GM19239 (cell line): ENCODE measurements at places on chromosomes 2 and 18.

DNA sequence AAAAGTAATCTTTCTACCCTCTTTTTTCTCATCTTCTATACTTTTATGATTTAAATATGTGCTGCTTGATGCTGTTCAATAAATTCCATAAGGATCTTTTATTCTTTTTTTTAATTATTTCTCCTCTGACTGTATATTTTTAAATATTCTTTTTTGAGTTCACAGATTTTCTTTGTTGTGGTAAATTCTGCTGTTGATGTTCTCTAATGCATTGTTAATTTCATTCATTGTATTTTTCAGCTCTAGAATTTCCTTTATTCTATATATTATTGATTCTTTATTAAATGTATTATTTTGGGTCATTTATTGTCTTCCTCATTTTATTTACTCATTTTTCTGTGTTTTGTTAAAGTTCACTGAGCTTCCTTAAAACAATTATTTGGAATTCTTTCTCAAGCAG, 260.9 kb downstream of the ZNF804A start:
- DNase-seq: no peak

DNA sequence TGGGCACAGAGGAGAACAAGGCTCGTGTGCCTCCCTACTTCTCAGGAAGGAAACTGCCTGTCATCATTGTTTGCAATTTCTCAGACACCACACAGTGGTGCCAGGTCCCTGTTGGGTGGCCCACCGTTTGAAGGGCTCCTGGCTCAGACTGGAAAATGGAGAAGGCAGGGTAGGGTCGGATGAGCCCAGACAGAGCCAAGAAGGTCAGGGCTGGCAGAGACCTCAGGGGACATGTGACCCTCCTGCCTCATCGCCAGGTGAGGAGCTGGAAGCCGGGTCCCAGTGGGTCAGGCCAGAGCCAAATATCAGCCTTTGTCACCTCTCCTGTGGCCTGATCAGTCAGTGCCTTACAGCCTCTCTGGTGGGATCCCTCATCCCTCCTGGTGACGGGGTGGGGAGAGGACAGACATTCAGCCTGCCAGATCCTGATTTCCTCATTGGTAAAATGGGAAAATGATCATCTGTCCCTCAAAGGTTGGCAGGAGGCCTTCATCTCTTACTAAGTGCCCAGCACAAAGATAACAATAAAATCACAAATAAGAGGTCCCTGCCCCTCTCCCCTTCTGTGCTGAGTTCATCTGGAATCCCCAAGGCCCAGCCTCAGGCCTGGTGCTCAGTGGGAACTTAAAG, 117.6 kb downstream of the CAPN13 start:
- no peak for DNase-seq

GRCh38 chr18:43863180-43863579, 585.9 kb upstream of the SYT4 start:
- DNase-seq: no peak

DNA sequence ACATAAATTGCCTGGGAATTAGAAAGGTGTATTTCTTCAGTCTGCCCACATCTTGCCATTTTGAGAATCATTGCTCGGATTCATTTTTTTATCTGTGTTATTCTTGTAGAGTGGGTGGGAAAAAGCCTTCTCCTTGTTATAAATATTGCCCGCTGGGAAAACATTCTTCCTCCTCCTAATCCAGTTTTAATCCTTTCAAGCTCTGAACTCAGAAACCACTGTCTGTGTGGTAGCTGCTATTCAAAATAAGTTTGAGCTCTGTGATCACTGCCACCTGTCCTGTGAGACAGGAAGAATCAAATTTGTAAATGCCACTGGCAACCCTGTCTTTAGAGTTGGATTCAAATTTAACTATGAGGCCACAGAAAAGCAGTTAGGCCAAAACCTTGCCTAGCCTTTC, 1875.2 kb upstream of the PIK3C3 start:
- DNase-seq: no peak

DNA sequence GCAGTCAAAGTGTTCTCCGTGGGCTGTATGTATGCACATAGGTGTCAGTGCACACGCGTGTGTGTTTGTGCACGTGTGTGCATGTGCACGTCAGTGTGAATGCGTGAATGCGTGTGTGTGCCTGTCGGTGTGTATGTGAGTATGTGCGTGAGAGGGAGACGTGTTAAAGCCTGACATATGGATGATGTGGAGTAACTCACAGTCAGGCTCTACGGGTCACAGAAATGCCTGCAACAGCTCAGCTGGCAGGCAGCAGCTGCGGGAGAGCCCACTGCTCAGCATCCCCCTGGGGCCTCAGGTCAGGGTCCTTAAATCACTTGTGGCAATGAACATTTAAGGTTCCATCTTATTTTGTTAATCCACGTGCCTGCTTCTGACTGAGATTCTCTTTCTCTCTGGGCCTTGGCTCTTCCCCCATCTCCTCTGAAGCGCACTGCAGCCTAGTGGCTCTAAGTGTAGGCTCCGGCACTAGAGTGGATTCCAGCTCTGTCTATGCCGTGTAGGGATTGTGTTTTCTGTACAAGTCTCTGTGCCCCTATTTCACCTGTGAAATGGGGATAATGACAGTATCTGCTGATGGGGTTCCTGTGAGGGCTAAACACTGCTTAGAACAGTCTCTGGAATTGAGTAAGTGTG, 63.0 kb downstream of the DYSF start:
- DNase-seq: no peak

GRCh38 chr2:121686218-121686617, 37.0 kb upstream of the CLASP1 start:
- DNase-seq: no peak

GRCh38 chr2:71566372-71566771, 113.0 kb downstream of the DYSF start:
- no peak for DNase-seq

DNA sequence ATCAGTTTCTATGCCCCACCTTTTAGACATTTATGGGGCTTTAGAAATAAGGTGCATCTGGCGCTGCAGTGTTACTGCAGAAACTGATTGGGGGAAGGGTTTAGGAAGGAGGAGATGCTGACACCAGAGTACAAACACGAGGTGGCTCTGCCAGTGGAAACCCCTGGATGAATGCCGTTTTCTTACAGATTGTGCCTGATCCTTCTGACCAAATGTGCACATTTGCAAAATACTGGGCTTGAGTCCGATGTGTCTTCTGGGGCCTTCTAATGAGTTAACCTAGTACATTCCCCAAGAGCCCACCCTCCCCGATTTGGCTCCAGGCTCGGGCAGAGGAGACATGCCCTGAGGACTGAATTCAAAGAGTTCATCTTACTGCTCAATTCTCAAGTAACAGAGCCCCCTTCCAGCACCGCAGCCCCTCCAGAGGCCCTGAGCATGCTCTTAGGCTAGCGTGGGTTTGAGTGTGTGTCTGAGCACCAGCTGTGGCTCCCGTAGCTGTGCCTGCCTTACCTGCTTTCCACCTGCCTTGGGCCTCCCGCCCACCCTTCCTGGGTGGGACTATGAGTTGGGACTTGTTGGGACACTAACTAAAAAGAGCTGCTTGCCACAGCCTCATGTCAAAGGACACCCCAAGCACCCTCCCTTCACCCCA, 116.7 kb upstream of the COPS8 start:
- no peak for DNase-seq

DNA sequence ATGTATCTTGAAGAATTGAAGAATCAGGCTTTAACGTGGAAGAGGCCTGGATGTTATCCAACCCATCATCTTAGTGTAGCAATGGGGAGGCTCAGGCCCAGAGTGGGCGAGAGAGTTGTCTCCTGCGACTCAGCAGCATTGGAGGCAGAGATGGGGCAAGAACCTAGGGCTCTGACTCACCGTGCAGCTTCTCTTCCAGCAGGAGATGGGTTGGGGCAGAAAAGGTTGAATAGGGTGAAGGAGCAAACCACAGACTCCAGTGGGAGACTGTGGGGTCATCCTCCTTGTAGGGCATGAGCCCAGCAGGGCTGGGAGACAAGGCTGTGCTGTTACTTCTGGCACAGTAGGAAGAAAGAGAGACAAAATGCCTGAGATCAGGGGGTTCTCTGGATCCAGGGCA, 1.4 kb downstream of the IL36RN start:
- no peak for DNase-seq

GRCh38 chr2:199439066-199439465, 18.7 kb downstream of the SATB2 start:
- no peak for DNase-seq

- no peak for DNase-seq
These were observed 99.6 kb downstream of the SGPP2 start for GRCh38 chr2:222523783-222524544.

GRCh38 chr2:3168230-3168891, 209.3 kb downstream of the EIPR1 start:
- no peak for DNase-seq

GRCh38 chr2:236939721-236940231, 145.9 kb upstream of the COPS8 start:
- DNase-seq: no peak

GRCh38 chr18:76824145-76824676, 1.9 kb downstream of the ZNF236 start:
- DNase-seq: no peak

DNA sequence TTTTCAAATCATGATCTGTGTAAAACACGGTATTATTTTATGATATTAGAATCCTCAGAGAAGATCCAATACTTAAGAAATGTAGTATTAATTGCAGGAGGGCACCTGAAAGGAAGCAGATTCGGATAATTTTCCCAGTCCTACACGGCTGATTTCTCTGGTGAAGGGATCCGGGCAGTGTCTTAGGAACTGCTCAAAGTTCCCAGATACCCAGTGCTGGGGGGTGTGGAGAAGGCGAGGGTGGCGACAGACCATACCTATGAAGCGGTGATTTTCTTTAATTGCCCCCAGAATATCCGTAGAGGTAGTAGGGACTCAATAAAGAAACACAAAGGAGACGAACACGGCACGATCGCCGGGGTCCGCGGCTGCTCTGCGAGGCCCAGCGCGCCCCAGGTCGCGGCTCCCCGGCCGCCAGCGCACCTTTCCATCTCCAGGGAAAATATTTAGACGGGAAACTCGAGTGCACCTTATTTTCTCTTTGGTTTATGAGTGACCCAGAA, 1.4 kb upstream of the SOX11 start:
- DNase-seq: no peak

DNA sequence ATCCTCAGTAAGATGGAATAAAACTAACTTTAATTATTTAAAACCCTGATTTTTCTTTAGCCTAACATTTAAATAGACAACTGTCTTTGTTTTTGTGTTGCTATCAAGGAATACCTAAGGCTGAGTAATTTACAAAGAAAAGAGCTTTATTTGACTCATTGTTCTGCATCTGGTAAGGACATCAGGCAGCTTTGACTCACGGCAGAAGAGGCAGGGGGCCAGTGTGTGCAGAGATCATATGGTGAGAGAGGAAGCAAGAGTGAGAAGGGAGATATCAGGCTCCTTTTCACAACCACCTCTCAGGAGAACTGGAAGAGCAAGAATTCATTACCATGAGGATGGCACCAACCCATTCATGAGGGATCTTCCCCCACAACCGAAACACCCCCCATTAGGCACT, 64.6 kb upstream of the TFPI start:
- no peak for DNase-seq

DNA sequence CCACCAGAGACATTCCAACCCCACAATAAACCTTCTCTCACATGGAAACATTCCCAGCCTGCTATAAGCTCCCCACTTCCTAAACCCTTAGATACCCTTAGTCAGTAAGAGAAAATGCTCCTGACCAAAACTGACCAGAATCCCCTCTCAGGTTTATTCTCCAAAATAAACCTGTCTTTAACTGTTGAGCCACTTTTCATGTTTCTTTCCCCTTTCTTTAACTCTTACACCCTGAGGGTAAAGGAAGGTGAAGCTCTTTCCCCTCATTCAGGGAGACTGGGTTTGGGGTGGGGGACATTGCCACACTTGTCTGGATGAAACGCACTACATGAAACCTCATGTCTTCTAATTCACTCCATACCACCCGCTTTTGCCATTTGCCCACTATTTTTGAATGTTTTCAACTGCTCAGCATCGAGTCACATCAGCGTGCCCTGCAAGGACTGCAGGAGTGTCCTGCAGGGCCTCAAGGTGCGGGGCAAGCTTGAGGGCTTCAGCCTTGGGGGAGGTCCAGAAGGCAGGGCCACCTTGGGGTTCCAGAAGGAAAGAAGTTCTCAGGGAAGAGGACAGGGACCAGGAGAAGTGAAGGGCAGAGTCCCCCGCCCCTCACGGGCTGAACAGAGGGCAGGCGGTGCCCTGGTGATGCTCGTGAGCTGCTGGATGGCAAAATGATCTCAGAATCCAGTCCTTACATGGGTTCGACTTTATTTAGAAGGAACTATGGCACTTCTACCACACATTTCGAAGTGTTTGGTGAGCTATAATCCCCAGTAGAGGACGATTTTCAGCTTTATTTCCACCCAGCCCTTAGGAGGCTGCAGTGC, 4.2 kb upstream of the SP140L start:
- no peak for DNase-seq

- no peak for DNase-seq
These were observed 945.7 kb upstream of the LRRTM1 start for GRCh38 chr2:81250270-81250669.

DNA sequence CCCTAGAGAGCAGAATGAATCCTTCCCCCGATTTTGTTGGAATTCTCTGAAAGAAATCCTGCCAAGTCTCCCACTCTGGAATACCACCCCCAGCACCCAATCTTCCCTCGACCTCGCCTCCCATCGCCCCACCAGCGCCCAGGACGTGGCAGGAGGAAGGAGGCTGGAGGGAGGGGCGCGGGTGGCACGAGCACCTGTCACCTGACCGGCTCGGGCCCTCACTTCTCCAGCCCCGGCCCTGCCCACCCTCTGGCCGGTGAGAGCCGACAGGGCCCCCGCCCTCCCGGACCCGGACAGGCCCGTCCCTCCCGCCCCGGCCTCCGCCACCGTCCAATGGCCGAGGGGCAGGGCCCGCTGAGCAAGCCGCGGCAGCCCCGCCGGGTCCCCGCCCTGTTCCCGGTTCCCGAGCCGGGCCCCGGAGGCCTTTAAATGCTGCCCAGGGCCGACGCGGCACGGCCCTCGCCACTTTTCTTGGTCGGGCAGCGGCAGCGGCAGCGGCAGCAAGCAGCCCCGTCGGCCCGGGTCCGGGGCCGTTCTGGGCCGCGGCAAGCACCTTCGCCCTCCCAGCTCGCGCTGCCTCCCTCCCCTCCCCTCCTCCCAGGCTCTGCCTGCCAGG, at the start of gene LGALSL:
Gene LGALSL, plus strand, starts transcription at position 393 of the 616 bp plus-strand sequence. CDS start 384 bp downstream, outside the sequence.
- DNase-seq: peak; percentile 79

- DNase-seq: no peak
These were observed 63.7 kb downstream of the EDAR start for GRCh38 chr2:108925286-108925685.

- DNase-seq: no peak
These were observed 9.8 kb upstream of the MALT1 start for GRCh38 chr18:58661423-58661822.

- no peak for DNase-seq
These were observed 22.4 kb downstream of the MAL start for GRCh38 chr2:95047629-95048510.

DNA sequence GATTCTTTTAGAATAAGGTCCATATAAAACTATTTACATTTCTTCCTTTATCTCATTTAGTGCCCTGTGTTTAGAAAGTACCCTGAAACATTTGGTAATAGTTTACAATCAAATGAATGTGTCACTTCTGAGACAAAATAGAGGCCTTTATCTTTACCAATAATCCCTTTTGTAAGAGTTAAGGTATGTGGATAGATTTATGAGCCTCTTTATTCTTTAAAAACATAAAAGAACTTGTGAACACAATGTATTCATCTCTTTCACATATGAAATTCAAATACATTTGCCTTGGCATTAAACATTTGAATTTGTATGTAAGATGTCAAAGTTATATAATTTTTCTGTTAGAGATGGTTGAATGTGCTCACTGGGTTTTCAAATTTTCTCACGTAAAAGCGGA, 180.5 kb upstream of the CWC22 start:
- DNase-seq: no peak

GRCh38 chr2:72759755-72760154, 66.1 kb downstream of the EXOC6B start:
- DNase-seq: no peak

- no peak for DNase-seq
These were observed 5.0 kb downstream of the LIMS2 start for GRCh38 chr2:127670055-127670956.
